ENCODE measurements at places on chromosomes 5 and 9.

DNA sequence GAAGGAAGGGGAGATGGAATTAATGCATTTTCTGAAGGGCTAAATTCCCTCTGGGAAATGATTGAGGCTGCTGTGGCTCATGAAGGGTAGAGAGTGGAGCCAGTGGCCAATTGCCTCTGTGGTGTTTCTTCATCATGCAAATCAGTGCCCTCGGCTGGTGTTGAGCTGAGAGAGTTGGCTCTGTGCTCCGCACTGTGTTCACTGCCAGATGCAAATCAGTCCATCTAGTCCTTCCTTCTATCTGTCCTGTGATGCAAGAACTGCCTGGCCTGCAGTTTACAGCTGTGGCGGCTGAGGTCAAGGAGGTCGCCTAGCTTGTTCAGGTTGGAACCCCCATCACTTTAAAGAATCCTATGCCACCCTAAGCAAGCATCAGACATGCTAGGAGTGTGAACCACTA lies 6.0 kb downstream of the TMEM171 start:
- H3K27me3 ChIP-seq: peaks cover 53% of the 10 kb centered on the region
- no peaks in the 10 kb centered on the region for H3K4me1 ChIP-seq
- H3K27ac ChIP-seq: no peak overlapping the region
- no peak overlapping the region for H3K4me3 ChIP-seq
- DNase-seq: no peak
- no peaks in the 10 kb centered on the region for H3K36me3 ChIP-seq

- DNase-seq: no peak
- H3K4me1 ChIP-seq: peaks cover 33% of the 10 kb centered on the region
- no peak overlapping the region for H3K4me3 ChIP-seq
- H3K27me3 ChIP-seq: peaks cover 7% of the 10 kb centered on the region
These were observed 56.7 kb downstream of the GADD45G start for GRCh38 chr9:89661391-89661949.

- DNase-seq: no peak
- H3K27ac ChIP-seq: no peak overlapping the region
- H3K4me1 ChIP-seq: peaks cover 14% of the 10 kb centered on the region
- H3K27me3 ChIP-seq: no peaks in the 10 kb centered on the region
- peaks cover 44% of the 10 kb centered on the region for H3K36me3 ChIP-seq
- no peak overlapping the region for H3K4me3 ChIP-seq
These were observed 21.3 kb downstream of the PWWP2A start for GRCh38 chr5:160097991-160098390.

DNA sequence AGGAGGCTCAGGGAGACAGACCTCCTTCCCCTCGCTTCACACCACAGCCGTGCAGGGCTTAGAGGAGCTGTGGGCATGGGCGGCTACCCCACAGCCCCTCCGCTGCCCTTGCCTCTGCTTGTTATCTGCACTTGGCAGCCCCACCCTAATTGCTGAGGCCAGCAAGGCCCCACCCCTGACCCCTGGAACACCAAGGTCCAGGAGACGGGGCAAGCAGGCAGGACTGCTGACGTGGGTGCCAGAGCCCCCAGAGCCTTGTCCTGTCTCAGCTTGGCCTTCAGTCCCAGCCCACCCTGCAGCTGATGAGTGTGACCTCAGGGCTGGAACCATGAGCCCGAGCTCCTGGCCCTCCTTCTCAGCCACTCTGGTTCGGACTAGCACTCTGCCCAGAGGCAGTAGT lies 29.1 kb upstream of the NEURL1B start:
- H3K4me1 ChIP-seq: no peaks in the 10 kb centered on the region
- H3K27me3 ChIP-seq: peaks cover 7% of the 10 kb centered on the region
- no peak overlapping the region for H3K4me3 ChIP-seq
- DNase-seq: no peak
- no peaks in the 10 kb centered on the region for H3K36me3 ChIP-seq

DNA sequence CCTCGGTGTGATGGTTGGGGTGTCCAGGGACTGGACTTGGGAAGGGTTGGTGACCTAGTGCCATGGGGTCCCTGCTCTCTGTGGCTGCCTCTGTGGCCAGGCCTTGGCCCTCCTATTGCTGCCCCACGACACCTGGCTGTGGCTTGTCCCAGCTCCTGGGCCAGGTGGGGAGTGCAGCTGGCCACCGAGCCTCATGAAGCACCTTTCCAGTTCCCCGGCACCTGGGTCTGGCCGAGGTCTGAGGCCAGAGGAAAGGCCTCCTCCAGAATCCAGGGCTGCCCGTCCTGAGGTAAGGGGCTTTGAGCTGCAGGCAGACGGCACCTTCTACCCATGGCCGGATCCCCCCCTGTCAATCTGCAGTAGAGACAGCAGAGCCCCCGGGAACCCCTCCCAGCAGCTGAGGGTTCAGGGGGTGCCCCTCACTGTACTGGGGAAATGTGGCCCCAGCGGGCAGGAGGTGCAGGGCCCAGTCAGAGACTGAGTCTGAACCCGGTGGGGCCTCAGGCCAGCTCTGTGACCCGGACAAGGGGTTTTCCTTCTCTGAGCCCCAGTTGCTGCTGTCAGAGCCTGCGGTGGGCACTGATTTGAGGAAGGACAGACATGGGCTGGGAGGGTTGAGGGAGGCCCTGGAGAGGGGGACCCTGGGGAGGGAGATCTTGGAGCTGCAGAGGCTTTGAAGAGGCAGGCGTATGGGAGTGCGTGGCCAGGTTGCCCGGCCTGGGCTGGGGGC lies 54.5 kb downstream of the RXRA start:
- H3K36me3 ChIP-seq: no peaks in the 10 kb centered on the region
- no peak overlapping the region for H3K4me3 ChIP-seq
- DNase-seq: no peak
- peaks cover 13% of the 10 kb centered on the region for H3K27me3 ChIP-seq

DNA sequence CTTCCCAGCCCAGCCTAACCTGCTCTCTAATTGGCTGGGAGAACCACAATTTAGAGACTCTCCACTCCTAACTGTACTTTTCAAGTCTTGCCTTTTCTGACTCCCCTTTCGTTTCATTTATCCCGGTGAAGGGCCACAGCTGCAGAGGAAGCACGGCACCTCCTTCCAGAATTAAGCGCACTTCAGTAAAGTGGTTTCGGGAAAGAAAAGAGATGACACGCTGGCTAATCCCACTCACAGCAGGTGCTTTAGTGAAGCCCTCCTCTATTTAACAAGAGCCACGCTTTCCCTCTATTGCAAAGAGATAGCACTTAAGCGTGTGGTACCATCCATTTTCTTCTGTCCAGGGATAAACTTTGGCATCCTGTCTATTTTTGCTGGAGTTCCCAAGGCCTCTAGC lies 4.8 kb downstream of the DNAH5 start:
- no peaks in the 10 kb centered on the region for H3K4me1 ChIP-seq
- H3K27ac ChIP-seq: no peak overlapping the region
- peak; percentile 40 for DNase-seq
- no peak overlapping the region for H3K4me3 ChIP-seq
- H3K27me3 ChIP-seq: no peaks in the 10 kb centered on the region
- H3K36me3 ChIP-seq: no peaks in the 10 kb centered on the region

- no peak overlapping the region for H3K4me3 ChIP-seq
- H3K36me3 ChIP-seq: no peaks in the 10 kb centered on the region
- no peak overlapping the region for H3K27ac ChIP-seq
- no peak for DNase-seq
These were observed 276.5 kb upstream of the SMARCA2 start for GRCh38 chr9:1738511-1739100.
